ENCODE measurements at places on chromosomes 13 and 19. TPM values are rescaled to one million over a fixed set of nuclear protein-coding genes. Genes with fewer than 3 reads are reported as not detected.

- DNase-seq: no peak
Observed at GRCh38 chr13:33034882-33035520, 18.8 kb downstream of the KL start.

GRCh38 chr13:37427843-37428494 lies 170.6 kb downstream of the POSTN start:
- DNase-seq: no peak

DNA sequence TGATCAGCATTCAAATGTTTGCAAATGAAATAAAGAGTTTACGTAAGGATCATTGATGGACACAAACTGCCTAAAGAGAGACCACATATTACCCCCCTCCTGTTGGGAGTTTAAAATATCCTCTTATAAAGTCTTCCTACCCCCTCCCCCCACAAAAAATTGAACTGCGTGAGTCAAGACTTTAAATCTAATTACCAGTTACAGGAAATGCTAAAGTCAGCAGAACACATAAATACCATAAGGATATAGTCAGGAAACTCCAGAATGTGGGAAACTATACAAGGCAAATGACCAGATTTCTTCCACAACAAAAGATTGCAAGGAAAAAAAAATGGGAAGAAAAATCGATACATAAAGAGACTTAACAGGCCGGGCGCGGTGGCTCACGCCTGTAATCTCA lies 44.4 kb upstream of the FARP1 start:
- no peak for DNase-seq

DNA sequence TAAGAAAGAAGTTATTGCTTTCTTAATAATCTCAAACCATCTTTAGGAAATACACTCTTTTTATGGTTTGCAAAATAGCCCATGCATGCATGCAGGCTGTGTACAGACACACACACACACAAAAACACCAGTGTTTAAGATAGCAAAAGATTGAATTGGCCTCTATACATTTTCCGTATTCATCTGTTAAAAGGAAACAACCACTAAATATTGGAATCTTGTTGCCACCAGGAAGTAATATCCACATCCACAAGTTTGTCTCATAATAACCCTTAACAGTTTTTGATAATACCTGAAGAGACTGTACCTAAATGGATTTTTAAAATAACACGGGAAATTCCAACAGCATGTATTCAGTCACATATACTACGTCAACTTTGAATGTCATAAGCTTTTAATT lies 7.3 kb upstream of the MAB21L1 start:
- DNase-seq: no peak

DNA sequence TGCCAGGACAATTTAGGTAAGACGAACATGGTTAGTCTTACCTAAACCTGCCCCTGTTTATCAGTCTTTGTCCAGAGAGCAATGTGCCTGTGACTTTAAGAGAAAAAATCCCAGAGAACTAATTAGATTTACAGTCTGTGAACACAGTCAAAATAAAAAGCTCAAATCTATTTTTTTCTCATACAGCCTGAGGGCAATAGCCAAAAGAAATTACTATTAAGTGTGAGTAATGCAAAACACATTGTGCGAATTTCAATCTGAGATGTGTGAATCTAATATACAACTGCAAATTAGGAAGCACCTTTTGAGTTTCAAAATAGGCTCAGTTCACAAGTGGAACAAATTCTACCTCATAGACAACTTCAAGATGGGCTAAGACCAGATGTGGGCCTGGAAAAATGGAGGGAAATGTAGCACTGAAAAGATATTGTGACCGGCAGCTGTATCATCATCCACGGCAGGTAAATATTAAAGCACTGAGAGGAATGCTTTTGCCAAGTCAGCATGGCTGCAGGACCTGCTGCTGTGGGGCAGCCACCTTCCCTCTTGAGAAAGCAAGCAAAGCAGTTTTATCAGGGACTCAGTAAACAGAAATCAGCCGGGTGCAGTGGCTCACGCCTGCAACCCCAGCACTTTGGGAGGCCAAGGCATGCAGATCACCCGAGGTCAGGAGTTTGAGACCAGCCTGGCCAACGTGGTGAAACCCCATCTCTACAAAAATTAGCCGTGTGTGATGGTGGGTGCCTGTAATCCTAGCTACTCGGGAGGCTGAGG lies 114.8 kb downstream of the KATNAL1 start:
- no peak for DNase-seq

DNA sequence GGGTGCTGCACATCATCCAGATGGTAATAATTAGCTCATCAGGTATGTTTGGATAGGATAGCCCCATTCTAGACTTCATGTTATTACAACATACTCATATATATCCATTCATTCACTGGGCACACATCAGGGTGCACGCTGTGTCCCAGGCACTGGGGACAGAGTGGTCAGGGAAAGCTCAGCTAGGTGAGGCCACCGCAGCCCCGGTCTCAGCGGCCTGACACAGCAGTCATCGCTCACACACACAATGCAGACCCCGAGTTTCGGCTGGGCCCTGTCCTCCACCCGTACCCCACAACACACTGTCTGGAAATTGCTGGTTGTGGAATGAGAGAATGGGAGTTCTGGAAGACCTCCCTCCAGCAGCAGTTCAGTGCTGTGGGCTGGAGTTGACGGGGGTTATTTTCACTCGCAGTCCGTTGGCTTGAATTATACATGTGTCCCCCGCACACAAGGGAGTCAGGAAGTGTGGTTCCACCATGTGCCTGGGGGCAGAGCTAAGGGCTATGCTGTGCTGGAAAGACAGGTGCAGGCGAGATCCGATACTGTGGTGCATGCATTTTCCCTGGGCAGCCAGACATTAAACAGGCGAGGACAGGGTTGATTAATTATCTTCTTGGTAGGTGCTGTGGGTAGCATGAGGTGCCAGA lies 257.6 kb downstream of the TEX29 start:
- no peak for DNase-seq

- DNase-seq: peak; percentile 45
Observed at GRCh38 chr13:79501538-79502232, 20.7 kb downstream of the NDFIP2 start.

DNA sequence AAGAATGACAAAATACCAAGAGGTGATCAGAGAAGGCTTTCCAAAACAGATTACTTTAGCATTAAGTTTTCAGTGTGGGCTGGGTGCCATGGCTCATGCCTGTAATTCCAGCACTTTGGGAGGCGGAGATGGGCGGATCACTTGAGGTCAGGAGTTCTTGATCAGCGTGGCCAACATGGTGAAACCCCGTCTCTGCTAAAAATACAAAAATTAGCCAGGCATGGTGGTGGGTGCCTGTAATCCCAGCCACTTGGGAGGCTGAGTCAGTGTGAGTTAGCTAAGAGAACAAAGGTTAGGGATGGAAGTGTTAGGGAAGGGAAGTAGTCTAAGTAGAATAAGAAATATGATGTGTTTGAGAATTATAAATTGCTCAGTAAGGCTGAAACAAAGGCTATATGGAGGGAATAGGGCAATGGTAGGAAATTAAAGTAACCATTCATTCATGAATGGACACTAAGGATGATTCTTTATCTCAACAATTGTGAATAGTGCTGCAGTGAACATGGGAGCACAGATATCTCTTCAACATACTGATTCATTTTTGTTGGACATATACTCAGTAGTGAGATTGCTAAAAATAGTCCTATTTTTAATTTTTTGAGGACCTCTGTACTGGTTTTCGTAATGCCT lies 3.9 kb upstream of the RCBTB2 start:
- DNase-seq: no peak

DNA sequence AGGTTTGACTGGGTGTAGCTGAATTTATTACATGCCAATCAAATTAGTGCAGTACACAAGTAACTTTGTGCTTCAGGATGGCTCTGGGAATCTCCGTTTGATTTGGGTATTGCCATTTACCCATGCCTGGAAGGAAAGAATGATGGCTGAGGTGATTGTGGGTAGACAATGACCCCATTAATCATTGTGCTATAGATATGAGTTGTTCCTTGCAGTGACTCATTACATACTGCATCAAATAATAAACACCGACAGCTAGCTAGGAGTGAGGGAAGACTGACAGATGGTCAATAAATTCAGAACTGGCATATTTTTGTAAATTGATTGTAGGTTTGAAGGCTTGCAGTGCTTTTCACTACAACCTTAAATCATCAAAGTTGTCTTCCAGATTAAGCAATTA lies 1069.5 kb downstream of the DIAPH3 start:
- DNase-seq: peak; percentile 1

GRCh38 chr13:59700281-59700680 lies 463.4 kb downstream of the DIAPH3 start:
- no peak for DNase-seq

GRCh38 chr13:63554157-63554556 lies 2138.5 kb upstream of the PCDH20 start:
- DNase-seq: no peak

- DNase-seq: no peak
Observed at GRCh38 chr19:36097036-36097435, 13.9 kb upstream of the OVOL3 start.

GRCh38 chr19:14672188-14672872 lies 2.3 kb downstream of the ADGRE3 start:
- DNase-seq: no peak

DNA sequence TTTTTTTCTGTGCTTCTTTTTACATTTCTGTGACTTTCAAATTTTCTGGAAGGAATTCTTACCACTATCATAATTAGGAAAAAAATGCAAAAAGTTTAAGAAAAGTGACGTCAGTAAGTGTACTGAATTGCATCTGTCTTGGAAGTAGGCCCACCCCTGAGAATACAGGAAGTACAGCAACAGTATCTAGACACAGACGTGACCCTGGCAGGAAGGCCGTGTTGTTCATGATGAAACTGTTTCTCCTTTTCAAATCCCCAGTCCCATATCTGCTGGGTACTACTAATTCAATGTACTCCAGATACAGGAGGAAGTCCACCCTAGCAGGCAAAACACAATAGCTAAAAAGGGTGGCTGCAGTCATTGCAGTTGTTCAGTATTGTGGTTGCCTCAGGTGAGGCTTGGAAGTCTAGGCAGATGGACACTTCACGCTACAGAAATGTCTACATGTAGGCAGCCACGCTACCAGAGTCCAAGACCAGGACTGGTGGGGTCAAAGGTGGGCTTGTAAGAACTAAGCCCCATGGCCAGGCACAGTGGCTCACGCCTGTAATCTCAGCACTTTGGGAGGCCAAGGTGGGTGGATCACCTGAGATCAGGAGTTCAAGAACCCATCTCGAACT lies 49.6 kb upstream of the MED4 start:
- DNase-seq: no peak

DNA sequence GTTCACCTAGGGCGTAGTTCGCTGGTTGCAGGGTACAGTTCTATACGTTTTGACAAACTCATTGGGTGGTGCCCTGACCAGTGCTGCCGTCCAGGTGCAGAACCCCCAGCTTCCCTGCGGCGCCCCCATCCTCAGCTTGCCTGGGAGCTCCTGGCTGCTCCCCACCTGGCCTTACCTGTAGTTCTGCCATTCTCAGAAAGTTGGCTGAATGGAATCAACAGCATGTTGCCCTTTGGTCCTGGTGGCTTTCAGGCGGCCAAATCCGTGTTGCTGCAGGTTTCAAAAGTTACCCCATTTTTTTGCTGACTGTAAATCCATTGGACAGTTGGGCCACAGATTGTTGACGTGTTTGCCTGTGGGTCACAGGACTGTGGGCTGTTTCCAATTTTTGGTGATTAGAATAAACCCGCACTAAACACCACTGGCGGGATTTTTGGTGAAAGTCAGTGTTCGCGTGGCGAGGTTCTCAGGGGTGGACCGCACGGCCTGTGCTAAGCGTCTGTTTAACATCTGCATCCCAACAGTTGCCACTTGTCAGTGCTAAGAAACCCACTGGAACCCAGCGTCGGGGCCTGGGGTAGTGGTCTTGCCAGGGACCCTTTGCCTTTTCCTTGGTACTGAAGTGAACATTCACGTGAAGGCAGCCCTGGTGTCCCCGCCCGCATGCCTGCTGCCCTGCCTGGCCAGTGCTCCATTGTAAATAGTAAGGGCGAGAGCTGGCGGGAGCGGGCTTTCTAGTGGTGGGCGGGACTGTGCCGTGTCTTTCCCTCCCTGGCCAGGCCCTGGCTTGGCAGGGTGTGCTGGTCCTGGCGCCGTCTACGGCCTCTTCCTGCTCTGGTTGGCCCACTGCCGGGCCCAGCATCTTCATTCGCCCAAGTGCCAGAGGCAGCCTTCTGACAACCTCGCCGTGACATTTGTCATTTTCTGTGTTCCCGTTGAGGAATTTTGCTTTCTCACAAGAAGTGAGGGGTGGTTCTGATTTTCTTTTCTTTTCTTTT lies 3.3 kb downstream of the DOT1L start:
- DNase-seq: no peak

DNA sequence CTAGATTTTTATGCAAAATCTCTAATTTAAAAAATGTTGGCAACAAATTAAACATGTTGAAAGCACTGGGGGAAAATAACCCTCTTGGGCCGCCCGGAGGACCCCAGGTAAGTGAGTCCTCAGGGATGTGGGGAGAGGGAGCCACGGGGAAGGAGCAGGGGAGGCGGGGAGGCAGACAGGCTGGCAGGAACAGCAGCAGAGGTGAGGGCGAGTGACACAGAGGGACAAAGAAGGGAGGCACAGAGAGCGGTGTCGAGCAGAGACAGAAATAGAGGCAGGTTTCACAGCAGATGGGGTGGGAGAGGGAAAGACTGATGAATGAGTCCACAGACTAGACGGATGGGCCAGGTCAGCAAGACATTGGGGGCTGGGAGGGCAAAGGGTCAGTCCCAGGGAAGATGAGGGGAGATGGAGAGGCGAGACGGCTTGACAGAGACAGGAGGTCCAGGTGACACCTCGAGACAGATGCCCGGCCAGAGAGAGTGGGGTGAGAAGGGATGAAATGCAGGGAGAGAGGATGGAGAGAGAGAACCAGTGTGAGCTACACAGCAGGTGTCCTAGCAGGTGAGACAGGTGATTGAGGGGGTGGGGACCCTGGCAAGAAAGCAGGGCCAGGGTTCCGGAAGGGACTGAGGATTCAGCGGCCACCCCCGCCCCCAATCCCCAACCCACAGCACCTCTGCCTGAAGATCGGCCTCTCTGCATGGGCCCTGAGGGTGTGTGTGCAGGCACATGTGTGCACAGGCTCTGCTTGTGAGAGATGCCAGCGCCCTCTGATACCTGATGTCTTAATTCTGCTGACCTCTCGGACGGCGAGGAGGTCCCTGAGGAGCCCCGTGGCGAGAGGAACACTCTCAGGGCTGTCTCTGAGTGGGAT lies 3.8 kb downstream of the LRRC4B start:
- DNase-seq: no peak

GRCh38 chr13:45545686-45546409 lies 69.7 kb downstream of the ERICH6B start:
- DNase-seq: no peak

DNA sequence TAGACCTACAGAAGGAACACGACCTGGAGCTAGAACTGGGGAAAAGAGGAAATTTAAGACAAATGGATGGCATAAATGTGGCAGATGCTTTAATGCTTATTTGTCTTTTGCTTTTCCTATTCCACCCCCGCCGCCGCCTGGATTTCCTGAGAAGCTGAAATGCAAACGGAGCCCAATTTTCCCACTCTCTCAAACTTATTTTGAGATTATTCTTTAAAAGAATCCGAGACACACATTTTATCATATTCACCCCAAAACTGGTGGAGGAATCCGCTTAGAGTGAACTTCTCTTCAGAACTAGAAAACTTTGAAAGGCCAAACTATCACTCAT lies 5.8 kb downstream of the POU4F1 start:
- no peak for DNase-seq

- DNase-seq: peak; percentile 34
Observed at GRCh38 chr13:98915563-98915962, 62.3 kb downstream of the DOCK9 start.

GRCh38 chr19:45070861-45071544 lies 5.3 kb downstream of the ZNF296 start:
- DNase-seq: no peak

- no peak for DNase-seq
Observed at GRCh38 chr13:103187721-103188156, 121.5 kb upstream of the SLC10A2 start.

Gene CCDC169
- total RNA-seq: 1.5 TPM

Gene ZNF709
- total RNA-seq: 0.26 TPM

Gene SMARCA4
- total RNA-seq: 49.2 TPM

Gene CCDC194
- not detected for total RNA-seq

Gene MVB12A
- 23.8 TPM for total RNA-seq

Gene TEKTIP1
- total RNA-seq: not detected
